ENCODE measurements at places on chromosomes 2 and 18. TPM values are rescaled to one million over a fixed set of nuclear protein-coding genes. Genes with fewer than 3 reads are reported as not detected.

- DNase-seq = no peak
Observed at GRCh38 chr2:69831354-69831905, 2.0 kb downstream of the GMCL1 start.

DNA sequence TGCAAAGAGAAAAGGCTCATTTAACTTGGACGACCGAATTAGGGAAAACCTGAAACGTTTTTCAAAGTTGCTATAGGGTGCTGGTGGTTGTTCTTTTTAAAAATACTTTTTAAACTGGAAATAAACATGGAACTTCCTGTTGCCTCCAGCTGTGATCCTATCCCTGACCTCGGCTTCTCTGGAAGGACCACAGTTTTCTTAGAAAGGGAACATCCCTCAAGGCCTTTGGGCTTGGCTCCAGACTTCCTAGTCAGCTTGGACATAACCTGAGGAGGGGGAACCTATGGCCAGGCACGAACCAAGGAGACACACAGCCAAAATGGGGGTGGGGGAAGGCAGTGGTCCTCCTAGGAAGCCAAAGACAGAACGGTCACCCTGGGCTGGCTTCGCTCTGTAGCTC lies 57.7 kb downstream of the CENPO start:
- DNase-seq = no peak

Gene KRTCAP3
- 1.8 TPM for polyA plus RNA-seq

Gene SIX3
- not detected for polyA plus RNA-seq

GRCh38 chr18:26765498-26765897 lies 100.0 kb downstream of the AQP4 start:
- no peak for DNase-seq

DNA sequence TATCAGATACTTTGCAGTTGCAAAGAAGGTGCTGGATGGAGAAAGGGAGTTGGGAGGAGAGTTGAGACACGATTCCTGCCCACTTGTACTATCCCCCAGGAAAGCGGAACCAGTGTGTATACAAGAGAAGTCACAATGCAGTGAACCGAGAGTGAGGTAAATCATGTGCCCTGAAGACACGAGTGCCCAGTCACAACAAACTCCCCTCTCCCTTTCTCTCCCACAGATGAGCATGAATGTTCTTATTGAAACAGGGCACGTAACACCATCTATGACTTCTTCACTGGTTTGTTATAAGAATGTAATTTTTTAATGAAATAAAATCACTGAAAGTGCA lies 155.7 kb downstream of the IRS1 start:
- no peak for DNase-seq

DNA sequence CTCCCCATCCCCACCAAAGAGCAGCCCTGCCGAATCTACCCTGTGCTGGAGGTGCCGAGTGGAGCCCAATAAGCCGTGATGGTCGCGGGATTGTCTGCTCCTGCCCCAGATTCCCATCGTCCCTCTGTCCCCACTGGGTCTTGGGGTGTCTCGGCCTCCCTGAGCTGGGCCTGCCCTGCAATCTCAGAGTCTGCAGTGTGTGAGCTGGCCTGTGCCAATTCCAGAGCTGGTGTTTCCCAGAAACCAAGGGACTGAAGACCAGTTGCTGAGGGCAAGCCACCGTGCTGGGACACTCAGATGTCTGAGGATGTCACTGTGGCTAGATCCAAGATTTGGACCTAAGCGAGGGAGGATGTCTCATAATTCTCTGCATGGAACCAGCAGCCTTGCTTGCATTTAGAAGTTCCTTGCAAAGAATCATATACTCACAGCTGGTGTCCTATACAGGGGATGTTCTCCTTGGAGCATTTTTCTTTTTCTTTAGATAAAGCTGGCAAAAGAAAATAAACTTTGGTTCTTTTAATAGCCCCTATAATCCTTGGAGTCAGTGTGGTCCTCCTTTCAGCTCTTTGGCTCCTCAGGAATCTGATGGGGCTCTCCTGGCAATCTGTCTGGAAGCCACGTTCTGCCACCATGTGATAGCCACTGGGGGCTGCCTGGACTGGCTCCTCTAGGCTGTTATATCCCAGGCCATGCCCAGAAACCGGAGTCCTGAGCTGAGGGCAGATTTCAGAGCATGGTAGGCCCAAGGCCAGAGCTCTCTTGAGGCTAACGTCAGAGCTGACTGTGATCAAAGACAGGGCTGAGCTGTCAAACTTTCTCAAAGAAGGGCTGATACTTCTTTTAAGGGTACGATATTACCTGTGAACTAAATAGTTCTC lies 140.1 kb upstream of the HAAO start:
- no peak for DNase-seq

DNA sequence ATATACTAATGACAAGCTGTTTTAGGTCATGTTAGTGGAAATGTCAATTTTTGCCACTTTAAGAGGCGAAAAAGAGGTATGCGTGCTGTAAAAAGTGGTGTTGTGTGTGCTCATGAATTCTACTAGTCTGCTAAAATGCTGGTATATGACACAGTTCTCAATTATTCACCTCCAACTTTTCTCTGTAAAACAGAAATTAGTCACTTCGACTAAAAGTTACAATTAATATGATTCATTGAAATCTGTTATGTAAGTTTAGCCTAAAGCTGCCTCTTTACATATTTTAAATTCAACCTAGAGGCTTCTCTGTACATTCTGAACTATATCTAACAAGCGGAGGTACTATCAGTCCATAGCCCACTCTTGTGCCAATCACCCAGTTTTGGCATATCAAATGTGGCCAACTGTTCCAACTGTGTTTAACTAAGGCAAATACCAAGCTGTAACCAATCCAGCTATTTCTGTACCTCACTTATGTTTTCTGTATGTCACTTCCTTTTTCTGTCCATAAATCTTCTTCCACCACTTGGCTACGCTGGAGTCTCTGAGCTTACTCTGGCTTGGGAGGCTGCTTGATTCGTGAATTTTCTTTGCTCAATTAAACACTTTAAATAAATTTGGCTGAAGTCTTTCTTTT lies 20.8 kb downstream of the BAZ2B start:
- DNase-seq = no peak

GRCh38 chr2:33215299-33215698 lies 261.1 kb upstream of the RASGRP3 start:
- no peak for DNase-seq

GRCh38 chr18:55351980-55352714 lies 235.8 kb downstream of the TCF4 start:
- no peak for DNase-seq

GRCh38 chr2:95353613-95354468 lies 48.7 kb upstream of the FAHD2A start:
- DNase-seq = no peak

Gene LRRC30
- polyA plus RNA-seq = 4.2 TPM

DNA sequence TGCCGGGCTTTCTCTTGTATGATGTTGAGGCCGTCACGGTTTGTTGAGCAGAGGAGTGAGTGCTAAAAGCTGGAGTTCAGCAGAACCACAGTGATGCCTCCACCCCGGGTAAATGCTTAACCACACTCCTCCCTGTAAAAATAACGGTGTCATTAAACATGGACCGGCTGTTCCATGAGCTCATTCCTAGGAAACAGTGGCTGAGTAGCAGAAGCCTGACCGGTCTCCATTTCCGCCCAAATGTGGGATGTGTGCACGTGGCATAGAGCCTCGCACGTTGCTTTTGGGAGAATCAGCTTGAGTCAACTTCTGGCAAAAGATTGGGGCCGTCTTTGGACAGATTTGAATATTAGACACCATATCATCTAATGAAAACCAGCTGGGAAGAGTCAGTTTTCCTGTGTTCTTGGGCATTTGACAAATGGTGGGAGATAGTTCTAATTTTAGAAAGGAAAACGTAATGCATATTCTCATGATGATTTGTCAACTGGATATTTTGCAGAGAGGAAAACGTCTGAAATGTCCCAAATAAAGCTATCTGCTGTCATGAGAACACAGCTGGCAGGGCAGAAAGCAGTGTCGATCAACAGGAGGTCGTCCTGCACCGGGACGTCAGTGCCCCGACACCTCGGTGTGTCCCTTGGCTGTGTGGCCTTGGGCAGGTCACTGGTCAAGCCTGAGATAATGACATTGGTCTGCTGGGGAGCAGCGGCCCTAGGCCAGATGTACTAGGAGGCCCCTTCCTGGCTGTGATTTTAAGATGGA lies 42.4 kb downstream of the LRRFIP1 start:
- peak; percentile 97 for DNase-seq

DNA sequence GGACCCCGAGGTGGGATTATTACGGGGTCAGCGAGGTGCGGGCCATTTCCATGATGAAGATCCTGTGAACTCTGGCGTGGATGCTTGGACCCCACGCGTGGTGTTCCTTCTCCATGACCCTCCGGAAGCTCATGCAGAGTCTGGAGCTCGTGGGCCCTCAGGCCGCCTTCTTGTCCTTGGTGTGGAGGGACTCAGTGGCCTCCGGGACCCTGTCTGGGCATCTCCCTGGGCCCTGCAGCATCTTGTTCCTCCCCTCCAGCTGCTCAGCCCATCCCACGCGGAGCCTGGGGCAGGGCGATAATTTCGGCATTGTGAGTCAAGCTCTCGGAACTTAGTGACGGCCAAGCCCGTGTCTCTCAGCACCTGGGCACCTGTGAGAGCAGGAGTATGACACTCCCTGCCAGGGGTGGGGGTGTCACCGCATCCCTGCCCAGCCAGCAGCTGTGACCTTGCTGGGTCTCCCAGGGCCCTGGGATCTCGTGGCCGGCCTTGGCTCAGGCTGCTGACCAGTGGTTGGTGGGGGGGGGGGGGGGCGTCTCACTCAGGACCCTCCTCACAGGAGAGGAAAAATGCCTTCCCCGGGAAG lies 24.6 kb downstream of the RTP5 start:
- no peak for DNase-seq

Gene HAAO
- 19.7 TPM for polyA plus RNA-seq

- DNase-seq = no peak
Observed at GRCh38 chr18:59200787-59201186, 19.2 kb upstream of the GRP start.

GRCh38 chr2:175840256-175840655 lies 161.8 kb downstream of the LNPK start:
- no peak for DNase-seq

Gene OLA1
- 236 TPM for polyA plus RNA-seq

DNA sequence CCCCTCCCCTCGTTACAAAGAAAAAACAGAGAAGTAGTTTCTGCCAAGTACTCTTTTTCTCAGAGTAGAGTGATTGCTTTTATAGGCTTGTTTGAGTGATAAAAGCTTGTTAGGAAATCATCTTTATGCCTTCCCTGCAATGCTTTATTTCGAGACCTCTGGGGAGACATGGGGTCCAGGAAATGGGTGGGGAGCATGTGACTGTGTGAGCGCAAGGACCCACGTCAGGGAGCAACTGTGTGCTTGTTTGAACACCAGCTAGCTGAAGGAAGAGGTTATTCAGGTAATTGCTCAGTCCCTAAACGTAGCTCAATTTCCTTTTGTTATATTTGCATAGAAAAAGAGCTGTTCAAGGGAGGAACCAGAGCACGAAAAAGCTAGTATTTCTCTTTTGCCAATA lies 187.3 kb downstream of the FAM210A start:
- no peak for DNase-seq

Gene SALL3
- not detected for polyA plus RNA-seq

- DNase-seq = no peak
Observed at GRCh38 chr2:109535217-109535946, 78.4 kb downstream of the SEPTIN10 start.

Gene RPRM
- 1.9 TPM for polyA plus RNA-seq

- DNase-seq = no peak
Observed at GRCh38 chr2:100924520-100925451, 77.3 kb upstream of the RPL31 start.

Gene CYTIP
- polyA plus RNA-seq = 0.62 TPM

Gene GPR55
- 0.04 TPM for polyA plus RNA-seq

DNA sequence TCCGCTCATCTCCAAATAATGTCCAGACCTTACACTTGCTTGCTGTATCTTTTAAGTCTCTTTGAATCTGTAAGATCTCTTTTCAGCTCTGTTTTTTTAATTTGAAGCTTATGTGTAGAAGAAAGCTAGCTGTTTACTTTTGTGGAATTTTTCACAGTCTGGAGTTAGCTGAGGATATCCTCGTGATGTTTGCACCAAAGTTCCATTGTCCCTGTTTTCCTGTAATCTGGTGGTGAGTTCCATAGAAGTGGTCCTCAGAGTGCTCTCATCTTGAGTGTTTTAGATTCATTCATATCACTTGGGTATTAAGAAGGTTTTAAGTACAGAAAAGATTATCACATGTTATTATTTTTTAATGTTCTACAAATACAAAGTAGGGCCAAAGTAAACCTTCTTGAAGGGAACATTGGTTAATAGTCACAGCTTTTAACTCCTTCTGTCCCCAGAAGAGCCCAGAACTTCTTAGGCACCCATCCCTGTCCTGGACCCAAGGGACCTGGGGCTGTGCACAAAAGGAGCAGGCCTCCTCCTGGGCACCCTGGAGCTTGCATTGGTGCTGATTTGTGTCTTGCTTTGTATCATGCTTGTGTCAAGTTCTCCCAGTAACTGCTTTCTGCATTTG lies 15.0 kb downstream of the MLPH start:
- DNase-seq = no peak

DNA sequence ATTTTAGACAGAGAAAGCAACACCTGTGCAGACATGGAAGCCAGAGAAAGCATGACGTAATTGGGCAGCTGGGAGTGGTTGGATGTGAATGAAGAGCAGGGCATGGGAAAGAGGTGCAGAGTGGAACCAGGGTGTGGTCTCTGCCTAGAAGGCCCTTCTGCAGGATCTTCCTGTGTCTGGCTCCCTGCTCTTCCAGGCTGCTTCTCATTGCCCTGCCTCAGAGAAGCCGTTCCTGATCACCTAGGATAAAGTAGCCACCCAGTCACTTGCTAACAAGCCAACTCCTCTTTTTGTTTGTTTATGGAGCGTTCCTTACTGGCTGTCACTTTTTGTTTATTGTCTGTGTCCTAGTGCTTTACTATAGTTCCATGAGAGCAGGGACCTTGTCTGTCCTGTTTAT lies 28.5 kb downstream of the GALNT1 start:
- DNase-seq = no peak

Gene TLX2
- not detected for polyA plus RNA-seq

Gene MALL
- 6.8 TPM for polyA plus RNA-seq

DNA sequence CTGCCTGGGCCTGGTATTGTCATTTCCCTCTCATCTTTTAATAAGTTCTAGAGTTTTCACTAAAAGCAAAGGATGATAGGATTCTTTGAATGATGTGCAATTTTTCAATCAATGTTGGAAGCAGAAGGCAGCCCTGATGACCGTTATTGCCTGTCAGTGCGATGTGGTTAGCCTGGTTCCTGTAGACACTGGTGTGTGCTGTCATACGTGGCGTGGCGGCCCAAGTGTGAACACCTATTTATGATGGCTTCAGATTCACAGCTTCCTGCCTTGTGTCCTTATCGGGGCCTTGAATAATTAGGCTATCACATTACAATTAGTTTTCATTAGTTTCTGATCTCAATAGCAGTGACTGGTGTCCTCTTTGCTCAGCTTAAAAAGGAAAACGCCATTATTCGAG lies 218.5 kb downstream of the TPGS2 start:
- no peak for DNase-seq

GRCh38 chr18:2912357-2913299 lies 65.8 kb downstream of the EMILIN2 start:
- DNase-seq = no peak

- no peak for DNase-seq
Observed at GRCh38 chr2:11534071-11534745, 363 bp downstream of the GREB1 start.

Gene ANKRD29
- 4.0 TPM for polyA plus RNA-seq

- no peak for DNase-seq
Observed at GRCh38 chr18:48136827-48137373, 206.4 kb upstream of the SMAD2 start.

GRCh38 chr18:77160515-77160914 lies 27.9 kb upstream of the MBP start:
- no peak for DNase-seq

Measured in forelimb muscle (tissue), 1 donor.